ENCODE measurements at places on chromosomes 16 and 17.

DNA sequence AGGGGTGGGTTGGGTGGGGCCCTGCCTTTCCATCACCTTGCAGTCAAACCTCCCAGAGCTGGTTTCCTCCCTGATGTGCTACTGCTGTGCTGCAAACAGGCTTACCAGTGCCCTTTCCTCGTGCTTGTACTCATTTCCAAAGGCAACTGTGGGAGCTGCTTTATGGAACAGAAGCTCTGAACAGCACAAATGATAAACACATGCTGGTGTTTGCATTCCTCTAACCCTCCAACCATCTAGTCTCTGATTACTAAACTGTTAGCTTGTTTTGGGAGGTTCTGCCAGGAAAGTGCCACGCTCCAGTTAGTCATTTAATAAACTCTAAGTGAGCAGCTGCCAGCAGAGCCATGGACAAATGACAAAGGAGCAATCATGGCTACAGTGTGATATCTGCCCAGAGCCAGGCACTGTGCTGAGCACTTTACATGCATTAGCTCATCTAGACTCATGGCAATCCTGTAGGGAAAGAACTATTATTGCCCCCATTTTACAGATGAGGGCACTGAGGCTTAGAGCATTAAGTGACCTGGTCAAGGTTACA lies 110.4 kb downstream of the VAT1L start:
- no peak for DNase-seq

GRCh38 chr16:65213866-65214595 lies 92.2 kb upstream of the CDH11 start:
- DNase-seq, result no peak

DNA sequence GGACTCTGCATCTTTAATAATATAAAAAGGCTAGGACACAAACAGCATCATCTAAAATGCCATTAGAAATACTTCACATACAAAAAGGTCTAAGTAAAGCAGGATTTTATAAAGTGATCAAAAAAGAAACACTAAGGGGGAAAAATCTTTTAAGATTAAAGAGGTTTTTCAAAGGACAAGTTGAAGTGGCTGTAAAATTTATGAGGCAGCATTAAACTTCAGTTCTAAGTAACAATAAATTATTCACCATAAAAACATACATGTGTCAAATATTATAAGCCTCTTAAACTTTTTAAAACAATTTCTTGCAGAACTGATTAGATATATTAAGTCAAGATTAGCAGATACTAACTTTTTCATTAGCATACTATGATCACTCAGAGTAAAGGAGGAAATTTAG lies 20.8 kb downstream of the CEP112 start:
- DNase-seq, result no peak

DNA sequence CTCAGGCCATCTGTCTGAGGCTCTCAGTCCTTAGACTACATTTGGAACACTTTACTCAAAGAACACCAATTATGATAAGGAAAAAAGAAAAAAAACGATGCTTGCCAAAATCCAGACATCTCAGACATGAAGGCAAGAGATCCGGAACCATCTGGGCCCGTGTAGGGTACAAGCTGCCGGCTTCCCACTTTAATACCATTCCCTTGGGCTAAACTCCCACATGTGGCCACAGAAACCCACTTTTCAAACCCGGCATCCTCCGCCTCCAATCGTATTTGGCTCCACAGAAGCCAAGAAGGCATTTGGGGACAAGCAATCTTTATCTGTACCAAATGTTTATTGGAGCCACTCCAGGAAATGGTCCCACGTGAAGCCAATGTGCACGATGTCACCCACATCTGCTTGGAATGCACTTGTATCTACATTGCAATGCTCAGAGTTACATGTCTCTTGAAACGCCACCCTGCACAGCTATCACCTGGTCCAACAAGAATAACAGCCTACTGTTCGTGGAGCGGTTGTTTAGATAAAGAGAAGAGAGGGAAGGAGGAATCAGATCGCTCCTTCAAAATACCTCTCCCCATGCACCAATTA lies 33.5 kb downstream of the XYLT1 start:
- no peak for DNase-seq

- no peak for DNase-seq
Measured at GRCh38 chr17:15007147-15007553, 258.0 kb downstream of the PMP22 start.

- DNase-seq, result no peak
Measured at GRCh38 chr16:88351491-88352101, 31.2 kb upstream of the ZNF469 start.

GRCh38 chr16:71540-72401 lies 660 bp downstream of the RHBDF1 start:
- peak; percentile 43 for DNase-seq

GRCh38 chr16:56888806-56889205 lies 23.8 kb downstream of the SLC12A3 start:
- DNase-seq, result no peak

DNA sequence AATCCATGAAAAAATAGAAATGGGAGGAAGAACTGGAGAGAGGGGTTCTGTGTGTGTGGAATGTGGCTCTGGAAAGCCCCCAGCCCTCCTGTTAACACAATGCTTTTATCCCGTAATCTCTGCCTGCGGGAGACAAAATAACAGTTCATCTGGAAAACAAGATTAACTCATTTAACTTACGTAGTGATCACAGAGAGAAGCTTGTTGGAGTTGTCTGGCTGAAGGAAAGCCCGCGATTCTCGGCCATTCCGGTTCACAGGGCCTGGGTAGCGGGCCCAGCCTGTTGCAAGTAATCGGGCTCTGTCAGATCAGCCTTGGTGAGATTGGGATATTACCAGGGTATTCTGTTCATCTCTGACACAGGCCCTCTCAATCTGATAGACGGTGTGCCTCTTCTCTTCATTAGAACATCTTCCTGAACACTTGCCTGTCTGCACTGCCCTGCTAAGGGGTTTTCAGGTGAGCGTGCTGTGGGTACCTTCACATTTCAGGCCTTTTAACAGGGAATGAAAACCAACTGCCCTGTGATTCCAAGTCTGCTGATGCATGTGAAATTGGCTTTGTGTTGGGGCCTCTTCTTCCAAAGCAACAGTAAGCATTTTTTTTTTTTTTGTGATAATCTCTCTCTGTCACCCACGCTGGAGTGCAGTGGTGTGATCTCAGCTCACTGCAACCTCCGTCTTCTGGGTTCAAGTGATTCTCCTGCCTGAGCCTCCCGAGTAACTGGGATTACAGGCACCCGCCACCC lies 609.9 kb downstream of the WWOX start:
- no peak for DNase-seq

GRCh38 chr16:82651921-82652601 lies 25.3 kb downstream of the CDH13 start:
- no peak for DNase-seq

- DNase-seq, result no peak
Measured at GRCh38 chr17:61816538-61816937, 46.8 kb downstream of the BRIP1 start.

DNA sequence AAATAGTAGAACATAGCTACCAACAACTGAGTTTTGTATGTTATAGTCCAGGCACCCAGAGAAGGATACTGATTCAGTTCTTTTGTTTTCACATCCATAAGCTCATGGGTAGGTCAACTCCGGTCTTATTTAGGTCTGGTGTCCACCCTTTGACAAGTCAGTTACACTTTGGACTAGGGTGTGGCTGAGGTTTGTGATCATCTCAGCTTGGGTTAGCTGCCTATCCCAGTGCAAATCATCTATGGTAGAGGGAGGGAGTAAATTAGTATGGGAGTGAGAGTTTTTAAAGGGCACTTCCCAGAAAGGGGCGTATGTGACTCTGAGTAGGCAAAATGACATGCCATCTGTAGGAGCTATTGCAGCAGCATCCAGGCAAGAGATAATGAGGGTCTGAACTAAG lies 66.1 kb downstream of the TANC2 start:
- no peak for DNase-seq

GRCh38 chr17:50634915-50635731 lies 442 bp downstream of the ABCC3 start:
- DNase-seq, result no peak

DNA sequence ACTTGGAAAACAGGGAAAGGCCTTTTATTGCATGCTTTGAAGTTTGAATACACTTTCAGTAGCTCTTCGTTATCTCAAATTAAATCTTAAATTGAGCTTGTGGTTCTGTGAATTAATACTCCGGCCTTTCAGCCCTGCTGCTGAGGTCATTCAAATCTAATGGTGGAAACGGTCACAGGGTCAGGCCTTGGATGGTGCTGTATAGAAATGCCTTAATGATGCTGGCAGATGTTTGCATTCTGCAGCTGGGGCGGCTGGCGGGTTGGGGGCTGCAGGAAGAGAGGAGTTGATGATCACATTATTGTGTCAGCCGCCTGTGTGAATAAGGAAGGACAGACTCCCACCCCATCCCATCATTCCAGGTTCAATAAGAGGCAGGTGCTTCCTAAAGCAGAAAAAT lies 723.6 kb downstream of the WWOX start:
- DNase-seq, result no peak

- no peak for DNase-seq
Measured at GRCh38 chr17:28327031-28327607, 8.1 kb downstream of the TMEM97 start.

DNA sequence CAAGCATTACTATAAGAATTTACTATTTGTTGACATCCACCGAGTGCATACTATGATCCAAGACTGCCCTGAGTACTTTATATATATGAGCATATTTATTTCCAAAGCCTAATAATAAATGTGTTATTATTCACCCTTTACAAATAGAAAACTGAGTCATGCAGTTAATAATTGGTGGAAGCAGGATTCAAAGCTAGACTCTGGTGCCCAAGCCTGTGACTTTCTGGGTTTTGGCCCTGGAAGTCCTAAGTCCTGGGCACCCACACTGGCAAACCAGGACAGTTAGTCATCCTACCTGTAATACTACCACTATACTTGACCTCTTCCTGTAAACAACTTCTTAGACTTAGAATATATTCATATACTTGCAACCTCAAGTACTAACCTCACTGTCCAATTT lies 257.4 kb upstream of the IRX5 start:
- DNase-seq, result no peak

- DNase-seq, result no peak
Measured at GRCh38 chr16:89054714-89055113, 38.9 kb upstream of the ACSF3 start.

DNA sequence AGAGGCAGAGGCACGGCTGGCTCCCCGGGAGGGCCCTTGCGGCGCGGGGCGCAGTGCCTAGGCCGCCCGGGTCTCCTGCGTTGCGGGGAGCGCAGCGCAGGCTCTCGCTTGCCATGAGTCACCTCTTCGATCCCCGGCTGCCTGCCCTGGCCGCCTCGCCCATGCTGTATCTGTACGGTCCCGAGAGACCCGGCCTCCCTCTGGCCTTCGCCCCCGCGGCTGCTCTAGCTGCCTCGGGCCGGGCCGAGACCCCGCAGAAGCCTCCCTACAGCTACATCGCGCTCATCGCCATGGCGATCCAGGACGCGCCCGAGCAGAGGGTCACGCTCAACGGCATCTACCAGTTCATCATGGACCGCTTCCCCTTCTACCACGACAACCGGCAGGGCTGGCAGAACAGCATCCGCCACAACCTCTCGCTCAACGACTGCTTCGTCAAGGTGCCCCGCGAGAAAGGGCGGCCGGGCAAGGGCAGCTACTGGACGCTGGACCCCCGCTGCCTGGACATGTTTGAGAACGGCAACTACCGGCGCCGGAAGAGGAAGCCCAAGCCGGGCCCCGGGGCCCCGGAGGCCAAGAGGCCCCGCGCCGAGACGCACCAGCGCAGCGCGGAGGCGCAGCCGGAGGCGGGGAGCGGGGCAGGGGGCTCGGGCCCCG lies 390 bp downstream of the FOXL1 start:
- DNase-seq, result no peak

DNA sequence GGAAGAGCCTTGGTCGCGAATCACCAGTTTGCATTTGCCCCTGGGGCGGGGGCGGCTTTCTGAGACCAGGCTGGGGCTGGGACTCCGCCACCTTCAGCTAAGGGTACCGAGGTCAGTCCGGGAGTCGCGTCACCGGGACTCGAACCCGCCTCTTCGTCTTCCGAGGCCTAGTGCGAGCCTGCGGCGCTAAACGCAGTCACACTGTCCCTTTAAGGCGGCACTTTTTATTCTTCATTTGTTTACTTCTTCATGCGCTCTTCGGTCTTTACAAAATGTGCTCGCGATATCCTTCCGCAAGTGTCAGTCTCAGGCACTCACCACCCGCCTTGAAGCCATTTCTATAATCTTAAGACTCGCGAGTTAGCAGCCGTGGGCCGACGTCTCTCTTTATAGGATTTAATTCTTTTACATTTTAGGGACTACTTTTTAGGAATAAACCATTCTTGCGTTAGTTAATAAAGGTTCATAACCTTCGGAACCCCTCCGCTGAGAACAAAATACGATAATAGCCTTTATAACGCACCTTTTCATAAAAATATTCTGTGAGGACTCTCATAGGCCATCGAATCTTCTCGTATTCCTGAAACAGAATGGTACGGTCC lies 593 bp upstream of the HEXIM1 start:
- DNase-seq, result peak; percentile 96

GRCh38 chr16:4290236-4290830 lies 17.5 kb upstream of the TFAP4 start:
- DNase-seq, result no peak

GRCh38 chr17:74452841-74453661 lies 13.4 kb upstream of the CD300A start:
- no peak for DNase-seq

DNA sequence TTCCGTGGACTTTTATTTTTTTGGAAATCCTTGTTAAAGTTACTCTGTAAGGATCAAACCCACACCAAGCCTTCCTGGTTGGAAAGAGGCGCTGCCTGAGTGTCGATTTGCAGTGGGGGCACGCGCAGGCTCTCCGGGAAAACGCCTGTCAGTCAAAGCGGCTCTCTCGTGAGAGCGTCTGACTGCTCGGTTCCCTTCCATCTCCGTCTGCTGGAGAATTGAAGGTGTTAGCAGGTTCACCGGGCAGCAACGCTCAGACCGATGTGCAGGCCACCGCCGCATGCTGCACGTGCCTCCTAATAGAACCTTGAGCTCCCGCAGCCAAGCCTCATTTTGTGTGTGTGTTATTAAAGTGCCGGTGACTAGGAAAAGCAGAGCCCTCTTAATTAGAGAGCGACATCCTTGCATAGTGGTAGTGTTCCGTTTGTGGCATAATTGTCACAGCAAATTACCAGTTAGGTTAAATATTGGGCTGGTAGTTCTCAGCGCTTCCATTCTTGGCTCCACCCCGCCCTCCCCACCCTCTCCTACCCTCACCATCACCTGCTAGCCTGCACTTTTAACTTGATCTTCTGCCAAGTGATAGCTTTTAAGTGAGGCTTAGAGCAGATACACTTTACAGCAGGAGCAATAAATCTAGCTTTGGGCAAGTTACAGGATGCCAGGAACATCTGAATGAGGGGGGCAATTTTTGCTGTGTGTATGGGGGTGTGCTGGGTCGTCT lies 75.5 kb downstream of the RPA1 start:
- no peak for DNase-seq

DNA sequence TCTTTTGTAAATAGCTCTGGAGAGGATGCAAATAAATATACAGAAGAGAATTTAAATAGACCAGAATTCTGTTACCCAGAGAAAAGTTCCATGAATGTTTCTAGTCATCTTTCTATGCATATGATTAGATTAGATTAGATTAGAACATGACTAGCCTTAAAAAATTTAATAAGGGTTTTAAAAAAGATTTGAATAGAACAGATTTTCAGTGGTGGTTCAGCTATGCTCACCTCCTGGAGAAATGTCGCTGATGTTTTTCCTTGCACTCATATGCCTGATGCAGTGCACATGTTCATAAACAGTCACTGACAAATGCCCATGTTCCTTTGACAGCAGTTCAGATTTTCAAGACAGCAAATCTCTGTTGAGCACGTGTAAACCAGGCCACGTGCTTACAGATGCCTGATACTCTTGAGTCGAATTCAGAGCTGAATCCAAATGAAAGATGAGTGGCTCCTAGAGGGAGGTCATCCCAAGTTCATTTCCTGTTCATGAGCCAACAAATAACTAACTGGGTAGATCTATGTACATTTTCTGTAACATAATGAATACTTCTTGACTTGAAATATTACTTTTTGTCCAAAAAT lies 19.9 kb upstream of the RAB11FIP4 start:
- peak; percentile 6 for DNase-seq

Measured in NCI-H526 (cell line).